ENCODE measurements at places on chromosomes 3 and 15.

DNA sequence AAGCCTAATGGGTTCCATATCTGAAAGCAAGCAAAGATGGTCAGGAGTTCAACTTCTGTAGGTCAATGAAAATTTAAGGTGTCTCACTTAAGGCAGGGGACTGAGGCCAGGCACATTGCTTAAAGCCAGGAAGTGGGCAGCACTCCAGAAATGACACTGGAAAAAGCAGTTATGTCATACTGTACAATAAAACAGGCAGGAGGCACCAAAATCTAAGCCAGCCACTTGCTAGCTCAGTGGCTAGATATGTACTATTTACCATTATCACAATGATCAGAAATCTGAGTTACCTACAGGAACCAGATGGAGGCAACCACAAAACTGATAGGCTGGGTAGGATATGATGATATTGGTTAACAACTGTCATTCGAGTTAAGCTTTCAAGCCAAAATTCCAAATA is 57.3 kb downstream of the FRMD5 start:
- DNase-seq: no peak

- no peak for DNase-seq
Observed at GRCh38 chr15:81165535-81165934, 31.1 kb upstream of the IL16 start.

DNA sequence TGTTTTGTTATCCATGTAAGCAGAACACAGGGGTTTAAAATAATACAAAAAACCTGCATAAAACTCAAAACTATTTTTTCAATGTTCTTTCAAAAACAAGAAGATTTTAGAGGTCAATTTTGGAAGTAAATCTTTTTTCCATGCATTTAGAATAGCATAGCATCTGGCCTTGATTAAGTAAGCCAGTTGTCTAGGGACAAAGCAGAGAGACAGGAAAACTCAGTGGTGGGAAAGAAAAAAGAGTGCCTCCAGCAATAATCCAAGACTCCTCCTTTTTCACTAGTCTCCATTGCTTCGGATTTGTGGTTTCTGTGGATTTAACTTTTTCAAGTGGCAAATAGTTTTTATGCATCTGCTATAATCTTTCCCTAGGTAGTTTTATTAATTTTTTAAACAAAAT is 88.9 kb downstream of the SUCNR1 start:
- DNase-seq: no peak

DNA sequence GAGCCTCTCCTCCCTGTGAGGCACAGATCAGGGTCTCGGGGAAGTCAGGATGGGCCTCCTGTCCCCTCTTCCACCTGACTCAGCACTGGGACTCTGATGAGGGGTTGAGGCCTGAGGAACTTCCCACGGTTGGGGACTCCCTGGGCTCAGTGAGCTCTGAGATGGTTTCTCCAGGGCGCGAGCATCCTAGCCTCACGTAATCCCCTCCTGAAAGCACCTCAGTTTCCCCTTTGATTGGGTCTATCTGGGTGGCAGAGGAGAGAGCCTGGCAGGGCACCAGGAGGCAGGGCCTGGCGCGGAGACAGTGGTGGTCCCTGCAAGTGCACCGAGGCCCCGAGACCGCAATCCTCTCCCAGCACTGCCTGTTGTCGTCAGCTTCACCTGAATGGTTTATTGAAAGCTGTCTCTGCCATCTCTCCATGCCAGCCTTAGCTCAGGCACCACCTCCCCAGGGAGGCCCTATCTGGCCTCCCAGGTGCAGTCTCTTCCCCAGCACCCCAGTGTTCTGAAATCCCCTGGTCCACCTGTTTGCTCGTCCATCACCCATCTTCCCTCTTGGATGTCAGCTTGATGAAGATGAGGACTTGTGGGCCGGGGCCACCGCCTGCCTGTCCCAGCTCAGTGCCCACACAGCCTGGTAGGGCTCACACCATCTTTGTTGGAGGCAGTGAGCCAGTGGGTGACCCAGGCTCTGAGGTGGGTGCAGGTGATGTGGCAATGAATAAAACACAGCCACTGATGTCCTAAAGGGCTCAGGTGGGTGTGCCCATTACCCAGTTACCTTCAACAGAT is 52.2 kb upstream of the PCSK6 start:
- no peak for DNase-seq

DNA sequence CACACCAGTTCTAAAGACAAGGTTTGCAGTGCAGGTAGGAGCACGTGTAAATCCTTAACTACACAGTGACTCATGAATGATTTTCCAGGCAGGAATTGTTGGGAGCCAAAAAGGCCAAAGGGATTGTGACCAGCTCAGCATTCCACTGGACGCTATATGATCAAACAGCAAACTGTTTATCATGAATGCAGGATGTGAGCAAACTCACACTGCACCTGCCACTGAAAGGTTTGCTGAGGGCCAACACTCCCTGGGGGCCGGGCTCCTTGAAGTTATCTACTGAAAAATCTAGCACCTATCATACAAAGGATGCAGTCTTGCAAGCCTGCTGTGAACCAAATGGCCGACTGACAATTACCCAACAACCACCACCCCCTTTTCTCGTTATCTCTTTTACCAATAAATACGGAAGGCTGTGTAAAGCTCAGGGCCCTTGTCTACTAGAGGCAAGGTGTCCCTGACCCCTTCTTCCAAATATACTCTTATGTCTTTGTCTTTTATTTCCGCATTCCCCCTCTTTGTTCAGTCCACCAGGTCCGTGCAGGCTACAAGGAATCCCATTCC is 11.5 kb upstream of the DNASE1L3 start:
- DNase-seq: no peak

DNA sequence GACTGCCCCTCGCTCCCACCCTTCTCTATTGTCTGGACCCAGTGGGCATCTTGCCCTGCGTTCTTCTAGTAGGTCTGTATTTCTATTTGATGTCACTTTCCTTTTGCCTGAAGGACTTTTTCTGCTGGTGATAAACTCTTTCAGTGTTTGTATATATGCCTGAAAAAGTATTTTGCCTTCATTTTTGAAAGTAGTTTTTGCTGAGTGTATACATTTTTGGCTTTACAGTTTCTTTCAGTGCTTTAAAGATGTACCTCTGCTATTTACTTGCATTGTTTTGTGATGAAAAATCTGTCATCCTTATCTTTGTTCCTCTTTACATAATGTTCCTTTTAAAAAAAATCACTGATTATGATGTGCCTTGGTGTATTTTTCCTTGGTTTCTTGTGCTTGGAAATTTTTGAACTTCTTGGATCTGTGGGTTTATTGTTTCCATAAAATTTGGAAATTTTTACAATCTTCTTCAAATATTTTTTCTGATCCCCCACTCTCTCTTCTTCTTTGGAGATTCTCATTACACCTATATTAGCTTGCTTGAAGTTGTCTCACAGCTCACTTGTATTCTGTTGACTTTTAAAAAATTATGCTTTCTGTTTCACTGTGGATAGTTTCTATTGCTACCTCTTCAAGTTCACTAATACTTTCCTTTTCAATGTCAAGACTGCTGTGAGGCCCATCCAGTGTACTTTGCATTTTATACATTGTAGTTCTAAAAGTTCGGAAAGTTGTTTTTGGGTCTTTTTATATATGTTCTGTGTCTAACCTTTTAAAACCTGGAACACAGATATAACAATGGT is 67.8 kb downstream of the RGMA start:
- no peak for DNase-seq

- no peak for DNase-seq
Observed at GRCh38 chr15:96746665-96747064, 416.2 kb downstream of the NR2F2 start.

DNA sequence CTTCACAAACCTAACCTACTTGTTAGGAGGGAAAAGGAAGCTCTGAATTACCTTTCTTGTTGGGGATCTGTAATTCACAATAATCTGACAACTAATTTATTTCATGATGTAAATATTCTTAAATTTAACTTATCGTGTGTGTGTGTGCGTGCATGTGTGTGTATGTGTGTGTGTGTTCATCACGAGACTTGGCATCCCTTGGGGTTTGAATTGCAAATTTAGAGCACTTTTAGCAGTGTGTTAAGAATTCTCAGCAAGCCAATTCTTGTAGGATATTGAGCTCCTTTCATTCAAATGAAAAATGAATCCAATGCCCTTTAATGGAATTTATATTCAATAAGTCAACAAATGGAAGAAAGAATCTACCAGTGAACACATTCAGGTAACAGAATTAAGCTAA is 85.9 kb upstream of the C3orf80 start:
- DNase-seq: no peak

- no peak for DNase-seq
Observed at GRCh38 chr3:182908471-182908870, 71.9 kb downstream of the DCUN1D1 start.

DNA sequence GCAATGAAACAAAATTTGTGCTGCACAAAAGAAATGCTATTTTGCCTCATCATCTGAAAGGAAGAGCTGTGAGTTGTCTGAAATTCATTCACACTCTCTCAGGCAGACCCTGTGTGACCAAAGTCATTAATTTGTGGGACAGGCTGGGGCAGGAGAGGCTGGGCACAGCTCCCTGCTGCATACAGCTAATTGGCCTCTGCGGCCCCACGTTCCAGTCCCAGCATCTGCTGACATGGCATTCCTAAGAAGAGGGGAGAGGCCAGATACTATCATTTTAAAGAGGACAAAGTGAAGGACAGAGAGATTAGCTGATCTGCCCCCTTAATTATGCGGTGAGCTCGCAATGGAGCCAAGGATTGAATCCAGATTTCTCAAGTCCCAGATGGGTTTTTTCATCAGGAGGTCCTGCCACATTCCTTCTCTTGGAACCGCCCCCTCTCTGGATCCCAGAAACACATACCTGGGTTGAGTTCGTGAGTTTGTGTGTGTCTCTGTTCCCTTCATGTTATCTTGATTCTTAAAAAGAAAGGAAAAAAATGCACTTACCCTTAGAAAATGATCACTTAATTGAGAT is 25.1 kb downstream of the POLR2M start:
- DNase-seq: no peak

- DNase-seq: no peak
Observed at GRCh38 chr3:122930063-122930997, 97.2 kb downstream of the SEMA5B start.

GRCh38 chr15:58065445-58066041 is at the start of gene ALDH1A2:
Gene ALDH1A2 (minus strand): TSS chr15:58065711. CDS start chr15:58065650, 61 bp downstream.
- no peak for DNase-seq

DNA sequence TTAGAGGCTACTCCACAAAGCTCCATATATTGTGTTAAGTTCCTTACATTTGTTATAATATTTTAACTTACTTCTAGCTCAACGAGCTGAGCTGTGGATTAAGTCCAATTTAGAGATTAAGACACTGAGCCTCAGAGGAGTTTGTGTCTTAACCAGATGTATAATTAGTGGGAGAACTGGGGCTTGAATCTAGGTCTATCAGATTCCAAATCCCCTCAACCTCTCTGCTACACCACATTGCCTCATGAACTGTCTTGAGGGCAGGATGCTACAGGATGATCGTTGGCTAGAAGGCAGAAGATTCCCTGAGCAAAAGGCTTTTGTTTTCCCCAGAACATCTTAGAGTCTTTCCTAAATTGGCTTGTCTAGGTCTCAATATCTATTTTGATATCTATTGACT is 890.8 kb downstream of the NAALADL2 start:
- DNase-seq: no peak

DNA sequence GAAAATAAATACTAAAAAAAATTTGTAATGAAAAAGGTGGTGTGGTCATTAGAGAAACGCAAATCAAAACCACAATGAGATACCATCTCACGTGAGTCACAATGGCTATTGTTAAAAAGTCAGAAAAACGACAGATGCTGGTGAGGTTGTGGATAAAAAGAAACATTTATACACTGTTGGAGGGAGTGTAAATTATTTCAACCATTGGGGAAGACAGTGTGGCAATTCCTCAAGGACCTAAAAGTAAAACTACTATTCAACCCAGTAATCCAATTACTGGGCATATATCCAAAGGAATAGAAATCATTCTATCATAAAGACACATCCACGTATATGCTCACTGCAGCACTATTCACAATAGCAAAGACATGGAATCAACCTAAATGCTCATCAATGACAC is 120.3 kb downstream of the MYO9A start:
- DNase-seq: no peak

- no peak for DNase-seq
Observed at GRCh38 chr3:123008840-123009239, 18.7 kb downstream of the SEMA5B start.

DNA sequence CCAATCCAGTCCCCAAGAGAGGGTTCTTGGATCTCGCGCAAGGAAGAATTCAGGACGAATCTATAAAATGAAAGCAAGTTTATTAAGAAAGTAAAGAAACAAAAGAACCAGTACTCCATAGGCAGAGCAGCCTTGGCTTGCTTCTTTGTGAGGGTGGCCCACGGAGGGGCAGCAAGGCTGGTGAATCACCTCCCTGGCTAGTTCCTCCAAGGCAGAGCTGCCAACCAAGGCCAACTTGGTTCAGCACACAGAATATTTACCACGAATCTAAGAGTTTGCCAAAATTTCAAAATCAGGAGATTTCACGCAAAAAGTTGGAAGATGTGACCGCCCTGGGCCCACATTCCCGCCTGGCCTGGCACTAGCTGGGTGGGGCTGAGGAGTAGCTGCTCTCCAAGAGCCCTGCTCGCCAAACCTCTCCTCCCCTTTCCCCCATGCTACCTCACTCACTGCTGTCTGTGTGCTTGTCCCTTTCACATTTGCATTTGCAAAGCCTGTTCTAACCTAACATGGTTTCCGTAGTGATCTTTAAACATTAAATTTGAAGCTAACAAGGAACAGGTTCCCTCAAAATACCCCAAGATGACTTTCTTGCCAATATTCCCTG is 26.2 kb upstream of the DCUN1D1 start:
- DNase-seq: no peak

- DNase-seq: no peak
Observed at GRCh38 chr3:191269289-191270085, 59.7 kb upstream of the CCDC50 start.
